ENCODE measurements at places on chromosomes 4 and X.

GRCh38 chr4:22454955-22455354, 60.9 kb downstream of the ADGRA3 start:
- no peak overlapping the region for H3K4me3 ChIP-seq
- H3K36me3 ChIP-seq, result no peaks in the 10 kb centered on the region
- H3K27ac ChIP-seq, result no peak overlapping the region

GRCh38 chrX:151981129-151981528, 6.7 kb upstream of the GABRE start:
- no peak overlapping the region for H3K4me3 ChIP-seq
- no peaks in the 10 kb centered on the region for H3K4me1 ChIP-seq
- no peaks in the 10 kb centered on the region for H3K36me3 ChIP-seq
- no peak for DNase-seq

- no peak overlapping the region for H3K4me3 ChIP-seq
- H3K4me1 ChIP-seq, result no peaks in the 10 kb centered on the region
- no peak for DNase-seq
Measured at GRCh38 chrX:151132531-151132930, 43.9 kb upstream of the GPR50 start.

GRCh38 chrX:22952010-22952409, 47.8 kb upstream of the DDX53 start:
- H3K4me1 ChIP-seq, result no peaks in the 10 kb centered on the region
- no peak overlapping the region for H3K4me3 ChIP-seq
- no peaks in the 10 kb centered on the region for H3K27me3 ChIP-seq

GRCh38 chr4:137510557-137511265, 21.6 kb downstream of the PCDH18 start:
- DNase-seq, result no peak
- H3K27me3 ChIP-seq, result no peaks in the 10 kb centered on the region
- no peak overlapping the region for H3K4me3 ChIP-seq

- H3K4me3 ChIP-seq, result no peak overlapping the region
- peaks cover 23% of the 10 kb centered on the region for H3K27me3 ChIP-seq
- no peak for DNase-seq
- no peak overlapping the region for H3K27ac ChIP-seq
- H3K4me1 ChIP-seq, result no peaks in the 10 kb centered on the region
Measured at GRCh38 chr4:6226506-6226905, 26.2 kb upstream of the JAKMIP1 start.

DNA sequence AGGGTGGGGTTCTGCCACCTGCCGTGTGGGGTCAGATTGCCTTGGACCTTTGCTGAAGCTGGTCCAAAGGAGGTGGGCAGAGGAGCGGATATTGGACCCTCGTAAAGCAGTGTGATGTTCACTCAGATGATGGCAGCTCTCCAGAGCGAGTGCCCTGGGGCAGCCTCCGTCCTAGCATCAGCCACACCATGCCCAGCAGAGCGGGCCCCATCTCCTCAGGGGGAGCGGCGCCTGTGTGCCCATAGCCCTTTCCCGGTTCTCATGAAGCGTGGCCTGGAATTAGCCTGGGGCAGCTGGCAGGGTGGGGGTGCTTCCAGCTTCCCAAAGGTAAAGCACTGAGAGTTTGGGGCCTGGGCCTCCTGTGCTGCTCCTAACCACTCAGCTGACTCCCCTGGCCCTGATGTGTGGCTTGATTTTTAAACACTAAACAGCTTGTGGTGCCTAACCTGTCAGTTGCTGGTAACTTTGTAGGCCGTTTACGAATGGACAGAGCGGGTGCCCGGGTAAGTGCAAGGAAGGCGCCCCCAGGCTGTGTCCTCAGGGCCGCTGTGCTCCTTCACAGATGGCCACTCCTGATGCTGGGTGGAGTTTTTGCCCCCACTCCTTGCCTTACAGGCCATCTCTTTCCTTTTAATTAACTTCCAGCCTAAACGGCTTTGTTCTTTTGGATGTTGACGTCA, 36.0 kb downstream of the NOP14 start:
- no peaks in the 10 kb centered on the region for H3K27me3 ChIP-seq
- H3K36me3 ChIP-seq, result peaks cover 86% of the 10 kb centered on the region
- H3K4me1 ChIP-seq, result peaks cover 37% of the 10 kb centered on the region
- H3K4me3 ChIP-seq, result no peak overlapping the region

DNA sequence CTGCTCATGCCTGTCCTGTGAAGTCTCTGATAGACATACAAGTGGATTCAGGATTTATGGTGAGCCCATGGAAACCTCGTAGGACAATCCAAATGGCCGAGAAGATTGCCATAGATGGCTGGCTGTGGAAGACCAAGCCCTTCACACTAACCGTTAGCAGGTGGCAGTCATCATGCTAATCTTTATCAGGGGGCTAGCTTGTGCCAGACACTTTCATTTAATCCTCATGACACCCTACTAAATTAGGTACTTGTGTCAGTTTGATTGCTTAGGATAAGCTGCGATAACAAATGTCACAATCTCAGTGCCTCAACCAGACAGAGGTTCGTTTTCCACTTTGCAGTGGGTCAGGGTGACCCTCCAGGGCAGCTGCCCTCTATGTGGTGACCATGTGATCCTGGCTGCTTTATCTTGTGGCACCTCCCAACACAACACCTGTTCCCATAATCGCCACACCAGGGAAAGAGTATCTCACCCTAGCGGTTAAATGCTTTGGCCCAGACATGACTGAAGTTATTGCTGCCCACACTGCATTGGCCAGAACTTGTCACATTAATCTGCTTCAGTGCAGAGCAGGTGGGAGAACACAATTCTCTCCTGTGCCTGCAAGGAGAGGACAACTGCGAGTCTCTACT, 60.8 kb downstream of the REPS2 start:
- H3K36me3 ChIP-seq, result no peaks in the 10 kb centered on the region
- H3K4me3 ChIP-seq, result no peak overlapping the region
- H3K4me1 ChIP-seq, result no peaks in the 10 kb centered on the region
- no peak for DNase-seq

- peak within 1 kb of the TSS; percentile 96 for H3K27ac ChIP-seq
- no peaks in the 10 kb centered on the region for H3K27me3 ChIP-seq
- H3K4me1 ChIP-seq, result peaks cover 20% of the 10 kb centered on the region
- peak; percentile 98 for DNase-seq
- H3K36me3 ChIP-seq, result peaks cover 9% of the 10 kb centered on the region
Measured at GRCh38 chrX:49043220-49043986, at the start of gene TFE3. Gene TFE3 (minus strand): TSS chrX:49043357. CDS start chrX:49043226, 131 bp downstream.

- no peak for DNase-seq
- no peaks in the 10 kb centered on the region for H3K36me3 ChIP-seq
- no peak overlapping the region for H3K4me3 ChIP-seq
- no peak overlapping the region for H3K27ac ChIP-seq
- H3K27me3 ChIP-seq, result no peaks in the 10 kb centered on the region
- H3K4me1 ChIP-seq, result no peaks in the 10 kb centered on the region
Measured at GRCh38 chrX:96379951-96380350, 304.7 kb upstream of the DIAPH2 start.

DNA sequence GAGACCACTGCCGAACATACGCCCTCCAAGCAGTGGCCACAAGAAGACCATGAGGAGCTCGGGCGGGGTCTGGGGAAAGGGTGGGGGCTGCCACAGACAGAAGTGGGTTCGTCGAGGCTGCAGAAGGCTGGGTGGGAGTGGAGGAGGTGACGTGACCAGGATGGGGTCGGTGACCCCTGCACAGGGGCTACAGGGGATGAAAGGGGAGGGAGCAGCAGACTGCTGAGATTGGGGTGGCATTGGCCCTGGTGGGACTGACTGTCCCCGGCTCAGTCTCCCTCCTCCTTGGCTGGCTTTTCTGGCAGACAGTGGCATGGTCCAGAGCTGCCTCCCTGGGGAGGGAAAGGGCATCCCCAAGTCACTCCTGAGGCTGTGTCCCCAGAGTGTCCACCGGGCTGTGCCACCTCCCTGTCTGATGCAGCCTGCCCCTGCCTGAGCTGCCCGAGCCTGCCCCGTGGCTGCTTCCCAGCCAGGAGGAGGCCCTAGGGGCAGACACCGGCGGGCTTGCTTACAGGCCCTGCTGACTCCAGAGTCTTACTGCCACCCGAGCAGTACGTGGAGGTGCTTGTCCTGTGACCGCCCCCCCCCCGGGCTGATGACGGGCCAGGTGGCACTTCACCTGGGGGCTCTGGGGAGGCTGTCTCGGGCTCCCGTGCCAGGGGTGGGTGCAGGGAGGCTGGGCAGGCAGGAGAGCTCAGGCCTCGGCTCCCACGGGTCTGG, 7.2 kb downstream of the SH3BP2 start:
- H3K27me3 ChIP-seq, result no peaks in the 10 kb centered on the region
- peak; percentile 75 for DNase-seq

DNA sequence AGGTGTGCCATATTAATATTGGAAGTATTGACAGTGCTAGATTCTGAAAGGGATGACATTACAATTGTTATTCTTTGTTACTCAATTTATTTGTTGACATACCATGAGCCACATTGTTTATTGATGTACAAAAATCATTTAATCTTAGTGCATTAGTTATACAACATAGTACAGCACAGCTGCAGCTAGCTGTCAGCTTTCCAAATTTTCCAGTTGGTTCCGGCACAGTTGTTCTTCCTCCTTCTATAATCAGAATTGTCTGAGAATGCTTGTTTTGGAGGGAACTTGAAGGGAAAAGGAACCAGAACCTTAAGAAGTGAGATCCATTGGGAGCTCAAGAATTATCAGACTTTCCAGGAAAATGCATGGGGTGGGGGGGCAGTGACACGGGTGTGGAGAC, 281.4 kb downstream of the ZIC3 start:
- H3K27me3 ChIP-seq, result no peaks in the 10 kb centered on the region
- H3K4me1 ChIP-seq, result no peaks in the 10 kb centered on the region
- H3K27ac ChIP-seq, result no peak overlapping the region
- H3K36me3 ChIP-seq, result no peaks in the 10 kb centered on the region

GRCh38 chr4:38166768-38167167, 206.6 kb downstream of the PTTG2 start:
- no peaks in the 10 kb centered on the region for H3K4me1 ChIP-seq
- no peaks in the 10 kb centered on the region for H3K36me3 ChIP-seq
- no peak for DNase-seq

GRCh38 chr4:97994765-97995465, 148.4 kb downstream of the STPG2 start:
- no peaks in the 10 kb centered on the region for H3K27me3 ChIP-seq
- no peak overlapping the region for H3K27ac ChIP-seq
- H3K4me1 ChIP-seq, result no peaks in the 10 kb centered on the region
- H3K4me3 ChIP-seq, result no peak overlapping the region
- DNase-seq, result no peak
- H3K36me3 ChIP-seq, result no peaks in the 10 kb centered on the region

GRCh38 chr4:99615170-99615820, 40.7 kb downstream of the MTTP start:
- H3K4me3 ChIP-seq, result no peak overlapping the region
- no peaks in the 10 kb centered on the region for H3K4me1 ChIP-seq
- no peak for DNase-seq

GRCh38 chr4:16110661-16111290, 27.0 kb upstream of the PROM1 start:
- no peaks in the 10 kb centered on the region for H3K36me3 ChIP-seq
- H3K4me3 ChIP-seq, result no peak overlapping the region
- no peaks in the 10 kb centered on the region for H3K4me1 ChIP-seq
- no peak overlapping the region for H3K27ac ChIP-seq
- H3K27me3 ChIP-seq, result no peaks in the 10 kb centered on the region
- DNase-seq, result no peak

DNA sequence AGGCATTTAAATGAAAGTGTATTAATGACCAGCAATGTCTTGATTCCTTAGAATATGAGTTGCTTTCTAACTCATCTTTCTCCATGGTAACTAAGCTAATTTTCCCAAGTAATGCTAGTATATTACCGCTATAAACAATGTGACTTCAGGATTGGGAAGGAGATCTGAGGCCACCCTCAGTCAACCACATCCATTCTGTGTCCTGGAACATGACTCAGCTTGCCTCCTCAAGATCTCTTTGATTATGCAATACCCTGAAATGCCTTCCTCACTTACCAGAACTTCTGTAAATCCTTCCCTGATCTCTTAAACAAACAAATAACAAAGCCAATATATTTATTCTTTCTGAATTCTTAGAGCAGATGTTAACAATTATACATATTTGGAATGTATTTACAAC, 1495.5 kb downstream of the PCDH18 start:
- H3K4me1 ChIP-seq, result no peaks in the 10 kb centered on the region
- H3K4me3 ChIP-seq, result no peak overlapping the region
- no peak for DNase-seq
- H3K36me3 ChIP-seq, result no peaks in the 10 kb centered on the region
- H3K27ac ChIP-seq, result no peak overlapping the region
- H3K27me3 ChIP-seq, result no peaks in the 10 kb centered on the region

DNA sequence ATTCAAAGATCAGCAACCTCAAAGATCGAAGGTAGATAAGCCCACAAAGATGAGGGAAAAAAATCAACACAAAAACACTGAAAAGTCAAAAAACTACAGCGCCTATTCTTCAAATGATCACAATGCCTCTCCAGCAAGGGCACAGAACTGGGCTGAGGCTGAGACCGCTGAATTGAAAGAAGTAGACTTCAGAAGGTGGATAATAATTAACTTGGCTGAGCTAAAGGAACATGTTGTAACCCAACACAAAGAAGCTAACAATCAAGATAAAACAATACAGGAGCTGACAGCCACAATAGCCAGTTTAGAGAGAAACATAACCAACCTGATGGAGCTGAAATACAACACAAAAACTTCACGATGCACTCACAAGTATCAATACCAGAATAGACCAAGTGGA, 231.1 kb downstream of the STPG2 start:
- DNase-seq, result no peak
- H3K27me3 ChIP-seq, result no peaks in the 10 kb centered on the region
- H3K36me3 ChIP-seq, result no peaks in the 10 kb centered on the region
- H3K4me1 ChIP-seq, result no peaks in the 10 kb centered on the region
- H3K4me3 ChIP-seq, result no peak overlapping the region
- H3K27ac ChIP-seq, result no peak overlapping the region

GRCh38 chrX:122625239-122625638, 558.8 kb upstream of the GRIA3 start:
- H3K27me3 ChIP-seq, result no peaks in the 10 kb centered on the region
- no peaks in the 10 kb centered on the region for H3K4me1 ChIP-seq
- H3K4me3 ChIP-seq, result no peak overlapping the region
- no peak overlapping the region for H3K27ac ChIP-seq
- H3K36me3 ChIP-seq, result no peaks in the 10 kb centered on the region
- no peak for DNase-seq

GRCh38 chrX:110004215-110004614, 1.3 kb downstream of the TMEM164 start:
- H3K36me3 ChIP-seq, result no peaks in the 10 kb centered on the region
- no peaks in the 10 kb centered on the region for H3K27me3 ChIP-seq
- peaks cover 15% of the 10 kb centered on the region for H3K4me1 ChIP-seq
- peak overlapping the region; percentile 24 for H3K27ac ChIP-seq
- DNase-seq, result peak; percentile 75
- peak overlapping the region; percentile 62 for H3K4me3 ChIP-seq

DNA sequence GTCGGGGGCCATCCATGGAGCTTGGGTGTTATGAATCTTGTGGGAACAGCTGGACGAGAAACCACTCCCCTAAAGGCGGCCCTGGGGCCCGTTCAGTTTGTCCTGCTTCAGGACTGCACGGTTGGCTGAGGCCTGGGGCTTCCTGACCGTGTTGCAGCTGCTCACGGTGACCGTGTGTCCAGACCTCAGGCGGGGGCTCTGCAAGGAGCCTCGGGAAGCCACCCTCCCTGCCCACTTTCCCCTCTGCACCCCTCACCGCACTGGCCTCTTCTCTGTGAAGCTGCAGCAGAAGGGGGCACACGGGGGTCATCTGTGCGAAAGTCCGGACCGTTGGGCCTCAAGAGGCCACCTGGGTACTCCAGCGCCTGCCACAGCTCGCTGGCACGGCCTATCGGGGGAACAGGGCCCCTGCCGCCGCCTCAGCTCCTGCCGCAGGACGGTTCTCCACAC, 29.4 kb downstream of the UVSSA start:
- no peak overlapping the region for H3K27ac ChIP-seq
- no peaks in the 10 kb centered on the region for H3K4me1 ChIP-seq
- no peak overlapping the region for H3K4me3 ChIP-seq
- peak; percentile 56 for DNase-seq

Measured in upper lobe of right lung (tissue), 1 donor.